GM23338 (cell line): ENCODE measurements at places on chromosomes 12 and 14. TPM values are rescaled to one million over a fixed set of nuclear protein-coding genes. Genes with fewer than 3 reads are reported as not detected.

DNA sequence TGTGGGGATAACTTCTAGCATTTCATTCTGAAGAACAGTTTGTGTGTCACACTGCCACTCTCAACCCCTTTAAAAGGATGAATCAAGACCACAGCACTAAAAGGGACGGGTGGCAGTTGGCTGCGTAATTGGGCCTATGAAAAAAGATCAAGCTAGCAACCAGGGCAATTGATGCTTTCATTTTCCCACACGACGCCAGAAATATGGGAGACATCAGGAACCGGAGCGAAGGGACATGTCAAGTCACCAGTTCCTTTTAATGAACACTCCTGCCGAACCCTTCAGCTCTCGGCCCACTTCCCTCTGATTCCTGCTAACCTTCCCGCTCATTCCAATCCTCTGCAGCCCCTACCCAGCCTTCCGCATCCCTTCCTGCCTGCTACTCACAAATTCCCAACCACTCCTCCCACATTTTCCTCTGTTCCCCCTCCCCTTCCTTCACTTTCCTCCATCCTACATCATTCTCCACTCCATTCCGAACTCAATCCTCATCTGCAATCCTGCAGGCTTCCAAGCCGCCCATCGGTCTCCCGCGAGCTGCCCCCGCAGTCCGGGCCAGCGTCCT is 753 bp downstream of the CSRNP2 start:
- peak; percentile 78 for DNase-seq

GRCh38 chr12:120497524-120498150 is 1.7 kb downstream of the DYNLL1 start:
- DNase-seq, result no peak

GRCh38 chr14:73290279-73290678 is 53.0 kb downstream of the PAPLN start:
- DNase-seq, result no peak

DNA sequence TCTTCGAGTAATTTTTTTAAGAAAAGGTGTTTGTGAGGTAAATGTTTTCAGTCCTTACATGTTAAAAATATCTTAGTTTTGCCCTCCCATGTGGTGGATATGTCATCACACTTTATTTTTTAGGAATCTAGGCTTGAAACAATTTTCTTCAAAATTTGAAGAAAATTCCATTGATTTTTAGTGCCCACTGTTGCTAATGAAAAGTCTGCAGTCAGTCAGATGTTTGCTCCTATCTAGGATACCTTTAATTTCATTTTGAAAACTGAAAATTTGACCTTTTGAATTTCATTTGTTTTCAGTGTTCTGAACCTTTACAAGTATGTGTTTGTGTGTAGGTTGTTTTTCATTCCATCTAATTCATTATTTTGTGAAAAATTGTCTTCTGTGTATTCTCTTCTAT is 105.4 kb downstream of the LRRK2 start:
- no peak for DNase-seq

GRCh38 chr14:55562135-55562534 is 17.9 kb upstream of the KTN1 start:
- DNase-seq, result no peak

- no peak for DNase-seq
Measured at GRCh38 chr14:33767586-33768457, 183.1 kb downstream of the EGLN3 start.

DNA sequence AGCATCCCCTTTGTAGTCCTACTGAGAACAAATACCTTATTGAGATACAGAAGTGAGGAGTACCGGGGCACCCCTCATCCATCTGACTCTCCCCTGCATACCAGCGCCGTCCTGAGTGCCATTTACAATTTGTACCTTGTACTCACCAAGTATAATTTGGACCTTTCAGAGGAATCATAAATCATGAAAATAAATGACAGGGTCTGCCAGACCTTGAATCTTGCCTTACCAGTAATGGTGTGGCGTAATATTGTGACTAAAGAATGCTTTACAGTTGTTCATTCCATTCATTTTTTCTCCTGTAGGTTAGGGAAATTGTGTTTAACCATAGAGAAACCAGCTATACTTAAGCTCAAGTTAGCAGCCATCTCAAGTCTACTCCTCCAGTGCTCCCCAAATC is 243.7 kb upstream of the RGS6 start:
- no peak for DNase-seq

- no peak for DNase-seq
Measured at GRCh38 chr14:73713206-73713802, 880 bp downstream of the PNMA1 start.

MYF5 gene
- total RNA-seq, result not detected in 2 replicates

CHFR gene
- total RNA-seq, result 42.7 and 47.7 TPM in 2 replicates

TSPAN19 gene
- total RNA-seq, result 0.50 and 0.80 TPM in 2 replicates

FOXG1 gene
- total RNA-seq, result 0.10 and 0.12 TPM in 2 replicates

TMEM116 gene
- total RNA-seq, result 8.0 and 12.0 TPM in 2 replicates

HOXC6 gene
- not detected in 2 replicates for total RNA-seq
